K562 (cell line): ENCODE measurements at places on chromosomes 11 and 22.

DNA sequence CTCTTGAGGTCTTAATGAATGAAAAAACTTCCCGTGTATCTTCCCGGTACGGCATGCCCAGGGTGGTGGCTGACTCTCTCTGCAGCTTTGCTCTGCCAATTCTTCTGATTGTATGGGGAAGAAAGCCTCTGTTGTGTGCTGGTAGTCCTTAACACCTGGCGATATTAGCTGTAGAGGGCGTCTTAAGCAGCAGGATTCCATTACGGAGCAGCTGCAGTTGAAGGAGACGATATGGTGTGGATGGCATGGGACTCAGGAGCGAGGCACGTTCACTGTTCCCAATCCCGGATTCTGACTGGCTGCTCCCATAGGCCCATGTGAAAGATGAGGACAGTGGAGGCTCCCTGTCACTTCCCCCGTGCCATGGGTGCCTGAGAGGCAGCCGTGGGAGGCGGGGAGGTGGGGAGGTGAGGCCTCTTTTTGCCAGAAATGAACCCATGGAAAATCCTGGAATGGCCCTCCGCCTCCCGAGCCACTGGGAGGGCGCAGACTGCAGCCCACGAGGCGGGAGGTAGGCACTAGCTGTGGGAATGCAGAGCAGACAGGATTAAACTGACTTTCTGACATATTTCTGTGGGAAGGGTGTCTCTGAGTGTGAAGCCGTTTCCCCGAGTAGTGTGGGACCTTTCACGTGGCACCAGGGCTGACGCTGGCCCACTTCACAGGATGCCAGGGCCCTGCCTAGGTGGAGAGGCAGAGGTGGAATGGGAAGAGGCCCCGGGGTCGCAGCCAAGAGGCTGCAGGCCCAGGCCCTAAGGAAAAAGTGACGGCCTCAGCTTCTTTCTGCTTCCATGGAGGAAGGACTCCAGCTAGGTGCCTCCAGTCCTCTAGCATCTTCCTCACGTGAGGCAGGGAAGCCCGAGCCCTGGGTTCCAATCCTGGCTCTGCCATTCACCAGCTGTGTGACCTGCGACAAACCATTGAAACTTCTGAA is 121.4 kb upstream of the CD82 start:
- no peak overlapping the region for H3K4me3 ChIP-seq
- no peak overlapping the region for H3K27ac ChIP-seq
- H3K27me3 ChIP-seq: 0 out of 3 replicates have a peak, but pooled peaks cover 2% of the 10 kb centered on the region
- H3K4me1 ChIP-seq: peaks cover 3% of the 10 kb centered on the region; the same call in 1 of the 2 replicates
- H3K36me3 ChIP-seq: no peaks in the 10 kb centered on the region

- H3K27ac ChIP-seq: no peak overlapping the region
- no peak for DNase-seq
- H3K36me3 ChIP-seq: no peaks in the 10 kb centered on the region
- H3K27me3 ChIP-seq: peaks cover 10% of the 10 kb centered on the region
- H3K4me1 ChIP-seq: no peaks in the 10 kb centered on the region
Measured at GRCh38 chr11:123526027-123526805, 96.1 kb downstream of the GRAMD1B start.

DNA sequence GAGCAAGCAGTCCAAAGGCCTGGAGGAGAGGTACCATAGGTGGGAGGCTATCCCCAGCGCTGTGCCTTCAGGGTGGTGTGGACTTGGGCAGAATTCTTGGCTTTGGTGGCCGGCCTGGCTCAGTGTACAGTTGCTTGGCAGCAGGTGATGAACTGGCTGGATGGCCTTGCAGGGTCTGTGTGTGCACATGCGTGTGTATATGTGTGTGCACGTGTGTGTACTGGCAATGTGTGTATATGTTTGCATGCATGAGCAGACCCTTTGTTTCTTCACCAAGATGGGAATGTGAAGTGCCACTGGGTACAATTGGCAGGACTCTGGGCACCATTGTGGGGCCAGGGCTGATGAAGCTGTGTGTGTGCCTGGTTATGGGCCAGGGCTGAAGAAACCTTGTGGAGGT is 53.0 kb downstream of the CEP164 start:
- no peak overlapping the region for H3K27ac ChIP-seq
- H3K4me3 ChIP-seq: no peak overlapping the region
- H3K27me3 ChIP-seq: no peaks in the 10 kb centered on the region

GRCh38 chr11:46600194-46600960 is 6.6 kb upstream of the AMBRA1 start:
- peaks cover 10% of the 10 kb centered on the region; the same call in 2 of the 3 replicates for H3K4me1 ChIP-seq
- no peak overlapping the region for H3K27ac ChIP-seq
- H3K27me3 ChIP-seq: no peaks in the 10 kb centered on the region
- no peak for DNase-seq
- no peak overlapping the region for H3K4me3 ChIP-seq

DNA sequence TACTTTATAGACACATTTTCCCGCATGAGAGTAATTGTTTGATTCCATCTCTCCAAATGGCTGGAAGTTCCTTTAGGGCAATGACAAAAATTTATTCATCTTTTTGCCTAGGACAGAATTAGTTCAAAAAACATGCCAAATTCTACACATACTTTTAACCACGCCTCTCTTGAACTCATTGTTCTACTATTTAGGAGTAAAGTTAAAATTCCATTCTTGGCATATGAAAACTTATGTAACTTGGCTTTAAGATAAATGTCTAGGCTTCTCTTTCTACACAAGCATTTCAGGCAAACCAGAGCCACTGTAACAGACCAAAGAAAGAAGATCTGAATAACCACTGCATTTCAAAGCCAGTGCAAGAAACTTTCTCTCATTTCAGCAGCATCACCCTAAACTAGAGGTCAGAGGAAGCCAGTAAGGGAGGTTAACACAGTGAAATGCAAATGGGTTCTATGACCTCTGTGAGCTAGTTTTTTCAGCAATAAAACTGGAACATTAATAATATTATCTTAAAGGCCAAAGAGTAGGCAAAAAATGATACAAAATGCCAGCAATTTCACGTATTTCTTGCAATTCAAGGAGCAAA is 73.0 kb downstream of the RSF1 start:
- H3K4me3 ChIP-seq: no peak overlapping the region
- H3K27ac ChIP-seq: no peak overlapping the region
- H3K4me1 ChIP-seq: no peaks in the 10 kb centered on the region
- no peak for DNase-seq
- no peaks in the 10 kb centered on the region for H3K27me3 ChIP-seq

GRCh38 chr11:69274531-69275016 is 19.4 kb upstream of the MYEOV start:
- no peaks in the 10 kb centered on the region for H3K4me1 ChIP-seq
- peaks cover 34% of the 10 kb centered on the region for H3K27me3 ChIP-seq
- H3K27ac ChIP-seq: no peak overlapping the region
- no peak overlapping the region for H3K4me3 ChIP-seq

- H3K27me3 ChIP-seq: no peaks in the 10 kb centered on the region
- H3K4me1 ChIP-seq: no peaks in the 10 kb centered on the region
- peak; percentile 42 for DNase-seq
Measured at GRCh38 chr22:25903294-25903693, 161.3 kb downstream of the MYO18B start.

DNA sequence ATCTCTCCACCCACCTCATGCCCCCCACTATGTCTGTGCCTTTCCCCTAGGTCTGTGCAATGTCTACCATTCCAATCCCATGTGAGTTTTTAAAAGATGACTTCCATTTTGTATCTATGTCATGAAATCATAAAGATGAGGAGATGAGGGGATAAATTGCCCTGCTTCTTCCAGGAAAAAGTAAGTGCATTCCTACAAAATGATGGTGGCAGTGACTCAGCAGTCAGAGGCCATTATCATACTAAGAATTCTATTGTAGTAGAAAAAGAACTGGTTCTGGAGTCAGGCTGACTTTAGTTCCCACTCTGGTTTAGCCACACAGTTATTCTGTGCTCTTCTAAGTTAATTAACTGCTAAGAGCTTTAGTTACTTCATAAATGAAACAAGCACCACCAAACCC is 89.6 kb upstream of the API5 start:
- H3K4me1 ChIP-seq: no peaks in the 10 kb centered on the region
- no peak overlapping the region for H3K4me3 ChIP-seq
- H3K36me3 ChIP-seq: no peaks in the 10 kb centered on the region
- H3K27ac ChIP-seq: no peak overlapping the region

GRCh38 chr11:61709572-61709971 is 29.4 kb downstream of the DAGLA start:
- no peaks in the 10 kb centered on the region; the same call in 2 of the 3 replicates for H3K4me1 ChIP-seq
- H3K27ac ChIP-seq: no peak overlapping the region
- no peak overlapping the region for H3K4me3 ChIP-seq
- no peaks in the 10 kb centered on the region for H3K36me3 ChIP-seq
- no peak for DNase-seq

- no peaks in the 10 kb centered on the region for H3K4me1 ChIP-seq
- no peaks in the 10 kb centered on the region for H3K36me3 ChIP-seq
- peaks cover 7% of the 10 kb centered on the region for H3K27me3 ChIP-seq
- no peak overlapping the region for H3K27ac ChIP-seq
- no peak for DNase-seq
Measured at GRCh38 chr11:122681070-122681469, 25.5 kb downstream of the UBASH3B start.

DNA sequence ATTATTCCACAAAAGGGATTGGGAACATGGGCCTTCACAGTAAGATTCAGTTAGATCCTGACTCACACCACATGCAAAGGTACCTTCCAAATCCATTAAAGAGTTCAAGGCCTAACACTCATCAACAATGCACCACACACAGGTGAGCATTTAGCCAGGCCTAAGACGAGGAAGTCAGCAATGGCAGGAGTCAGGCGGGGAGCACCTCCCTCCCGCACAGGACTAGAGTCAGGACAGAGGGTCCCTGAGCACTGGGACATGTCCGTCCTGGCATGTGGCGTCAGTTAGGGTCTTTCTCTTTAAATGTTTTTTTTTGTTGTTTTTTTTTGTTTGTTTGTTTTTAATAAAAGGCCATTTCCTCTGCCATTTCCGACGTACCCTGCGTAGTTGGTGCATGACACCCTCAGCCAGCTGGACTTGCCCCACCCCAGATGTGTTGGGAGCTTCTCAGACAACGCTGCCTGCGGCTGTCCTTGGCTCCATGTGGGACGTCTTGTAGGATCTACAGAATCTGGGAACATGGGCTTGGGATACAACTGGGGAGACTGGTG is 1458.6 kb downstream of the BRD1 start:
- H3K36me3 ChIP-seq: no peaks in the 10 kb centered on the region
- no peaks in the 10 kb centered on the region for H3K4me1 ChIP-seq
- no peak overlapping the region for H3K27ac ChIP-seq
- no peak overlapping the region for H3K4me3 ChIP-seq

- no peak overlapping the region for H3K27ac ChIP-seq
- H3K27me3 ChIP-seq: peaks cover 20% of the 10 kb centered on the region
- H3K4me3 ChIP-seq: no peak overlapping the region
- no peaks in the 10 kb centered on the region for H3K4me1 ChIP-seq
- H3K36me3 ChIP-seq: no peaks in the 10 kb centered on the region
Measured at GRCh38 chr11:123559523-123559955, 94.9 kb downstream of the SCN3B start.

DNA sequence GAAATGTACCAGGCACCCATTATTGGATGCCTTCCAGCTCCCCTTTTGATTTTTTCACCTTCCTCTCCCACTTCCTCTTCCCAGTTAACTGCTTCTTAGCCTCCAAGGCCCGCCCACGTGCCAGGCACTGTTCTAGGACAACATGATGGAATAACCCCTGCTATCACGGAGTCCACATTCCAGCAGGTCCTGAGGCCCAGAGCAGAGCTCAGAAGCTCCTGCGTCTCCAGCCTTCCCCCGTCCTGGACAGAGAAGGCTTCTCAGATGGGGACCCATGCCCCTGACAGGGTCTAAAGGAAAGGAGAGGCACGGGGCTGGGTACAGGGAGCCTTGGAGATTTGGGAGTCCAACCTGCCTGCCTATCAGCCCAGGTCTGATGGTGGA is 29.1 kb downstream of the TRIM29 start:
- H3K27ac ChIP-seq: no peak overlapping the region
- H3K4me3 ChIP-seq: no peak overlapping the region
- DNase-seq: no peak
- H3K27me3 ChIP-seq: peaks cover 3% of the 10 kb centered on the region; the same call in 1 of the 3 replicates

- H3K36me3 ChIP-seq: no peaks in the 10 kb centered on the region
- H3K4me1 ChIP-seq: peaks cover 38% of the 10 kb centered on the region
- H3K27ac ChIP-seq: no peak overlapping the region
- H3K27me3 ChIP-seq: no peaks in the 10 kb centered on the region
Measured at GRCh38 chr22:41364955-41365354, 16.8 kb upstream of the TEF start.

DNA sequence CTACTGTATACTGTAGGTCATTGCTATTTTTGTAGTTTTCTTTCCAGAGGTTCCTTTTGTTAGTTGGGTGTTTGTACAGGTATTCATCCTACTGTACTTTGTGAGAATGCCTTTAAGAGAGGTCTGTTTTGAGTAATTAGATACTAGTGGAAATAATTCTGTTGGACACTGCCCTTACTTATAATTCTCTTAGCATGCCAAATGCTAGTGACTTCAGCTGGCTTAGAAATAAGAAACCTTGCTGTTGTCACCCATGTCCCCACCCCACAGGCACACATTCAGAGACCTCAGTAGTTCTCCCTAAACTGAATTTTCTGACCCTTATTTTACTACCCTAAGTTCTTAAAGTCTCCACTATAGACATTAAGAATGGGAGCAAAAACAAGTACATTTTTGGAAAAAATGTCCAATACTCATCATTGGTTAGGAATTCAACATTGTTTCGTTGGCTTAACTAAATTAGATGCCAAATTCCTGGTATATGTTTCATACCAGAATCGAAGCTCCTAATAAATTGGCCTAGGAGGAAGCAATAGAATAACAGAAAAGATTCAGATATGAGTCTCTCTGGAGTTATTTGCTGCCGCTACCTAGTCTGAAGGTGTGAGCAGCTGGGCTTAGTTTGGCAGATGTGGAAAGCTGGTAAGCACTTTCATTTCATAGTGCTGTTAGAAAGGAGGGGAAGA is 28.4 kb downstream of the ZNF143 start:
- peaks cover 29% of the 10 kb centered on the region; the same call in 2 of the 3 replicates for H3K36me3 ChIP-seq
- no peak overlapping the region for H3K27ac ChIP-seq
- H3K4me3 ChIP-seq: no peak overlapping the region
- no peak for DNase-seq
- no peaks in the 10 kb centered on the region for H3K4me1 ChIP-seq
- no peaks in the 10 kb centered on the region for H3K27me3 ChIP-seq
